ENCODE measurements at places on chromosomes 5 and 9.

GRCh38 chr9:11546231-11546630 lies 933.4 kb upstream of the PTPRD start:
- DNase-seq = no peak

GRCh38 chr5:179287631-179288030 lies 57.6 kb downstream of the ADAMTS2 start:
- DNase-seq = no peak

- DNase-seq = no peak
Observed at GRCh38 chr5:16841416-16841815, 94.7 kb downstream of the MYO10 start.

DNA sequence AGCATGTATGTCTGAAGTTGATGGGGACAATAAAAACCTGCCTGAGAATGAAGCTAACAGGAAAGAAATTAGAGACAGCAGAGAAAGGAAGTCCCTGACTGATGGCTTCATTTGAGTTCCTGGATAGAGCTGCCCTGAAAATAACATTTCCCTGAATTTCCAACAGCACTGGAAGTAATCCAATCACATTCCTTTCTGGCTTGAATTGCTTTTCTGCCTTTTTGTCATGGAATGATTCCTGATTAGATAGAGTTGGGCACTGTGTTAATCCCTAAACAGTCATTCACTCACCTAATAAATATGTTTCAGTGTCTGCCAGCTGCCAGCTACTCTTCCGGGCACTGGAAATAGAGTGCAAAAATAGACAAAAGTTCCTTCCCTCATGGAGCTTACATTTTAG lies 30.0 kb upstream of the SH3RF2 start:
- DNase-seq = no peak

- no peak for DNase-seq
Observed at GRCh38 chr9:117744369-117744768, 40.2 kb downstream of the TLR4 start.

- no peak for DNase-seq
Observed at GRCh38 chr9:134059661-134060395, 8.0 kb downstream of the BRD3 start.

DNA sequence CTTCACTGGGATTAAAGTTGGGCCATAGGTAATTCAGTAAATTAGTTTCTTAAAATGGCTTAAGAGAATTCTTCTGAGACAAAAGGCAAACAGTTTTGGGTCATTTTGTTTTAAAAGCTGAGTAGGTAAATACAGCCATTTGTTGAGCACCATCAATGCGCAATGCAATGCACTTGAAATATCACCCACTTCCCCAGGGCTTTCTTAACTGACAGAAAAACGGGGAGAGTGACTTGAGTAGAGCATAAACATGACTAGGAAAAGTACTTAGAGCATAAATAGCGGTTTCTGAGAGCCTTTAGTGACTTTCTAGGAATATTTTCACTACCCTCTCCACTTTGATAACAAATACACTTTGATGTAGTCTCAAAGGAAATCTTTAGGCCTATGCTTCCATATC lies 27.2 kb downstream of the MLANA start:
- no peak for DNase-seq

GRCh38 chr5:31939151-31939550 lies 235.0 kb downstream of the GOLPH3 start:
- DNase-seq = peak; percentile 27

GRCh38 chr5:59424515-59424914 lies 469.0 kb downstream of the PDE4D start:
- DNase-seq = no peak

DNA sequence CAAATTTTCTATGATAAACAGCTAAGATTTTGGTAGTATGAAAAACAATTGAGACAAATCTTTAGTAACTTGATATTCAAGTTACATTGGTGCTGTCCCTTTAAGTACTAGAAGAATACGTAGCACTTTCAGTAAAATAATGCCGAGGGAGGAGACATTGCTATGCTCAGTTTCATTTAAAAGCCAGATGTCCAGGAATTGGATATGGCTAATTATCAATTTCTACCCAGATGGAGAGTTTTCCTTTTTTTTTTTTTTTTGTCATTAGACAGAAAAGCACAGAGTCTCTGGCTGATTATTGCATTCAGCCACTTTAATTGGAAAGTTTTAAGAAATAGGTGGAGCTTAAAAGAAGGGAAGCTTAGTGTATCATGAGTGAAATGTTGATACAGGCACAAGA lies 40.4 kb upstream of the APC start:
- no peak for DNase-seq

DNA sequence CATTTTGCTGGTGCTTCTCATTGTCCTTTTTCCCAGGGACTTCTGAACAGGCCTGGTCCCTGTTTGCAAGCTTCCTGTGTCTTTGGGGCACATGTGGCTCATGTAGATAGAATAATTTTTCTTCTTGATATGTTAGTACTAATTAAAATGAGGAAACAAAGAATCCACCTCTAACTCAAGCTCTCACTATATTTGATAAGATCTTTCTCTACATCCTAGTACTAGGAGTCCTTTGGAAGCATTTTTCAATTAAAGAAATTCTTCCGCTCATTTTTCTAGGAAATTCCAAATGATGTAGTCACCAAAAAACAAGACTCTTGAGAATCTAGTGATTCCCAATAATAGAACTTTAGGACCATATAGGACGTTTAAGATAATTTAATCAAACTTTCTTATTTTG lies 165.3 kb downstream of the SEC61B start:
- DNase-seq = no peak
